ENCODE measurements at places on chromosomes 5 and 9. TPM values are rescaled to one million over a fixed set of nuclear protein-coding genes. Genes with fewer than 3 reads are reported as not detected.
A peak's percentile ranks its signal among the peaks of the same experiment; 100 is the strongest.

The RAB3C gene
- 3.8 TPM for total RNA-seq

DNA sequence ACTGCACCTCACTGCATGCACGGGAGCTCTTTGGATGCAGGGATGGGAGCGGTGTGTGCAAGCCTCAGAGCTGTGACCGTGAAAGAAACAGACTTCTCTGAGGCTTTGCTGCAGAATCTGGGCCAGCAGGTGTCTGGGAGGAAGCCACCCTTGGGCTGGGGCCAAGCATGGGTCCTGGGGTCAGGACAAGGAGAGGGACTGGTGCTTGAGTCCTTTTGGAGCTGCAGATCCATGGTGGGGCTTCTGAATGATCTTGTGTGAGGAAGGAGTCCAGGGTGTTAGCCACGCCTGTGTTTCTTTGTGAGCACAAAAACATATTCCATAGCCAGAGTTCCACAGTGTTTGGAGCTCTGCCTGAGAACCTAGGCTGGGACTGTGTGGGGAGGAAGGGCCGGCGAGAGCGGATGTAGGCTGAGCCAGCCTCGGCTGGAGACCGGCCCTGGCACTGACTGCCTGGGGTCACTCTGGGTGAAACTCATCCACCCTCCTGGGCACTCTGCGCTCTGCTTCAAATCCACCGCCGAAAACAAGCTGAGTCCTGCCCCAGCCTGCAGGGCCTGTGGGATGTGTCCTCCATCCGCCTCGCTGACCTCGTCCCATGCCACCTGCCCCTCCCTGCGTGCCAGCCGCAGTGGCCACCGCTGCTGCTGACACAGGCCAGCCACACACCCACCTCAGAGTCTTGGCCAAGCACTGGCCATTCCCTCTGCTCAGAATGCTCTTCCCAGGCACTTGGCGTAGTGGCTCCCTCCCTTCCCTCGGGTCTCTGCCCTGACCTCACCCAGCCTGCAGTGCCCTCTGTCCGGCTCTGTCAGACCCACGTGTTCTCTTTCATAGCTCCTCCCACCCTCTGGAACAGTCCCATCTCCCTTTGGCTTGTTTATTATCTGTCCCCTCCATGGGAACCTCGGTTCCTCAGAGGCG is 26.7 kb downstream of the ERGIC1 start:
- peak; percentile 90 for DNase-seq

GRCh38 chr5:71456362-71456743 is 902 bp downstream of the BDP1 start:
- DNase-seq = no peak

GRCh38 chr9:37920471-37921167 is 16.7 kb upstream of the SLC25A51 start:
- no peak for DNase-seq

DNA sequence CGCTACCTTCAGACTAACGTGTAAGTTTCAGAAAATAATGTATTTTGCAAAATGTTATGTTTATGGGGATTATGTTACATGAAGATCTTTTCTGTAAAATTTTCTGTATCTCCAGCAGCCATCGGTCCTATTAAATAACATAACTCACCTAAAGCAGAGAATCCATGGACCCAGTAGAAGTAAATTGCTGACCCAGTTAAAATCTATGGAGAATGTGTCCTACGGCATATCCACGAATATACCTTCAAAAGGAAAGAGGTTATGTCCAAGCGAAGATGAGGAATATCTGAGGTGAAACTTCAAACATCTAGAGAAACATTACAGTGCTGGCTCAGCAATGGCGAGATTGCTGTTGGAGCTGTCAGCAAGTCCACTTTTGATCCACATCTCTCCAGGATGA is 492.2 kb upstream of the ADAMTS16 start:
- DNase-seq = no peak

Data from heart left ventricle (tissue), 16 donors.